Testis (tissue), 5 donors: ENCODE measurements at places on chromosomes 7 and 10. TPM values are rescaled to one million over a fixed set of nuclear protein-coding genes. Genes with fewer than 3 reads are reported as not detected.

GRCh38 chr10:127949831-127950230 is 42.9 kb downstream of the PTPRE start:
- no peak for DNase-seq

GRCh38 chr10:11587722-11588259 is 23.7 kb downstream of the USP6NL start:
- no peak for DNase-seq

DNA sequence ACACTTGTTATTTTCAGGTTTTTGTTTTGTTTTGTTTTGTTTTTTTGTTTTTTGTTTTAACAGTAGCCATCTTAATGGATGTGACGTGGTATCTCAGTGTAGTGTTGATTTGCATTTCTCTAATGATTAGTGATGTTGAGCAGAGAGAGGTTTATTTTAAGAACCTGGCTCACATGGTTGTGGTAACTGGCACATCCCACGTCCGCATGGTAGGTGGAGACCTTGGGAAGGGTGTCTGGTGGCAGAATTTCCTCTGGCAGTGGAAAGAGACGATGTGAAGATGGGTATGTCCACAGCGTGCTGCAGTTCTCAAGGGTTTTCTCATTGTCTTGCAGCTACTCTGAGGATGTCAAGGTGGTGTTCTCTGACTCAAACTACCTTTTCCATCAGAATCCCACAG is 252.2 kb downstream of the GALNT17 start:
- DNase-seq = no peak

DNA sequence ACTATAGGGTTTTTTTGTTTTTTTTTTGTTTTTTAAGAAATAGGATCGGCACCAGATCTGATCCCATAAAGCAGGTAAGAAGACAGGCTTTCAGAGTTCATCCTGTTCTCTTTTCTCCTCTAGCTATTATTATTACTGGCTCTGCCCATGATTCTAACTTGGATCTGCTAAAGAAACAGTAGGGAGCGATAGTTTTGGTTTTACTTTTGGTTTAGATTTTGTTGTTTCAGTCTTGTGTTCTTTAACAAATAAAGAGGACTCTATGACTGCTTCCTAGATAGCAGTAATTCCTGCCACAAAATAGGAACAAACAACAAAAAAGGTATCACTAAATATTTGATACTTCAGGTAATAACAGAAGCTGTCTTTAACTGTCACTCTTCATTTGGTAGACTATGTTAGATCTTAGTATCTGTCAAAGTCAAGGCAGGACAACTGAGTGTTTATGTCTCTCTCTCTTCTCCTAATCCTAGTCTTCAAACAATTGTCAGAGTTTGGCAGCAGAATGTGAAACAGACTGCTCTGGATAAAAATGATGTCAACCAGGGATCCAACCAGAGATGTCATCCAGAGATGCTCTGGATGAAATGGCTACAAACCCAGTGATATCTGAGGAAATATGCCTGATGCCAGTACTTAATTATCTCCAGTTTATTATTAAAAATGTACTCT is 99.8 kb downstream of the KMT2C start:
- DNase-seq = no peak

SUPV3L1 gene
- 62.8 TPM for total RNA-seq

SLC13A4 gene
- 33.0 TPM for total RNA-seq

CTAGE4 gene
- total RNA-seq = 13.1 TPM

GRCh38 chr7:73507556-73507955 is 14.5 kb downstream of the BAZ1B start:
- no peak for DNase-seq

NPSR1 gene
- 0.25 TPM for total RNA-seq

- no peak for DNase-seq
Measured at GRCh38 chr7:42283553-42283952, 46.5 kb upstream of the GLI3 start.

DNA sequence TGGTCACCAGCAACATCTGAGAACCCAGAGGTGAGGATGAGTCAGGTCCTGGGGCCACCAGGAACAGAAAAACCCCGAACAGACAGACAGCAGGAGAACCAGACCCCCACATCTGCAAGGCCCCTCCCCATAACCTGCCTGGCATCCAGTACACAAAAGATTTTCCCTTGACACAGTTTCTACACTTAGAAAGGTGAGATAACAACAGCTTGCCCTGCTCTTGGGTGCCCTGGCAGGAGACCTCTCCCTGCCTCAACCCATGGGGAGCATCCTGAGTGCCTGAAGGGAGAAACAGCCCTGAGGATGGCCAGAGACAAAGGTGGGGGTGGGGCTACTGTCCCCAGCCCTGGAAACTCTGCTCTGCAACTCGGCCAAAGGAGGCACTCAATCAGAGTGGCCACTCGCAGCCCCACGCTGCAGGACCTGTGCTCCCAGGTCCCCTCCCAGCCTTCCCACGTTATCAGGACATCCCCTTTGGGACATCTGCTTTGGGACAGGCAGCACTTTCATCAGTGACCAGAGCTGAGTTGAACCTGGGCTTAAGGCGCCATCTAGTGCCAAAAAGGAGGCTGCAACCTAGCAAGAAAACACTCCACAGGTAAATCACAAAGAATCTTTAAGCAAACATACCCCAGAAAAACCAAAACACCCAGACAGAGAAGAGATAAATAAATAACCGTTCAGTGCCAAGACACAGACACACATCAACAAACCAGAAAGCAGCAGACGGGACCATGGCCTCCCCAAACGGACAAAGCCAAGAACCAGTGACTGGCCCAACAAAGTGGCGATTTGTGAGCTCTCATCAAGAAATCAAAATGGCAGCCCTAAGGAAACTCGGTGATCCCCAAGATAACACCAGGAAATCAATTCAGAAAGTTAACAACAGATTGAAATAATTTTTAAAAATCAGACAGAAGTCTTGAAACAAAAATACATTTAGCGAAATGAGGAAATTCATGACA is 233.7 kb downstream of the PTPRN2 start:
- DNase-seq = peak; percentile 42

TUBB8 gene
- 0.63 TPM for total RNA-seq

DNA sequence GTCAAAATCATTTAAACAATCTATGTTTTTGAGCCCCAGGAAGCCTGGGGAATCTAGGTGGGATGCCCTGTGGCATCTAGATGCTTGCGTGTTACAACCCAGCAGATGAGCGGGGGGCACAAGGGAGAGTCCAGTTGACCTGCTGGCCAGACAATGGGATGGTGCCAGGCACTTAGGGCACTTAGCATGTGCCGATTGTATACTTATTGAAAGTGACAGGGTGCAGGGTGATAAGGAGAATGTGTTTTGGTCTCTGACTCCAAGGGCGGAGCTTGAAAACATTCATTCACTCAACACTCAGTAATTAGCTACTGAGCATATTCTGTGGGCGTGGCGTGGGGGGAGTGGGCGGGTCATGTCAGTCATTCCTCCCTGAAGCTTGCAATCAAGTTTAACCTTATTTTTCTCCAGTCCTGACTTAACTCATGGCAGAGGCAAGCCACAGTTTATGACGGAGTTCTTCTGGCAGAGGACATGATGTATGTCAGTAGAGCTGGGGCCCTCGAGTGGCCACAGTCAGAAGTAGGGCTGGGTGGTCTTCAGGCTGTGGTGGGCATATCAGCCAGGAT is 115.1 kb downstream of the PRKCQ start:
- no peak for DNase-seq

COL26A1 gene
- 0.94 TPM for total RNA-seq

DNA sequence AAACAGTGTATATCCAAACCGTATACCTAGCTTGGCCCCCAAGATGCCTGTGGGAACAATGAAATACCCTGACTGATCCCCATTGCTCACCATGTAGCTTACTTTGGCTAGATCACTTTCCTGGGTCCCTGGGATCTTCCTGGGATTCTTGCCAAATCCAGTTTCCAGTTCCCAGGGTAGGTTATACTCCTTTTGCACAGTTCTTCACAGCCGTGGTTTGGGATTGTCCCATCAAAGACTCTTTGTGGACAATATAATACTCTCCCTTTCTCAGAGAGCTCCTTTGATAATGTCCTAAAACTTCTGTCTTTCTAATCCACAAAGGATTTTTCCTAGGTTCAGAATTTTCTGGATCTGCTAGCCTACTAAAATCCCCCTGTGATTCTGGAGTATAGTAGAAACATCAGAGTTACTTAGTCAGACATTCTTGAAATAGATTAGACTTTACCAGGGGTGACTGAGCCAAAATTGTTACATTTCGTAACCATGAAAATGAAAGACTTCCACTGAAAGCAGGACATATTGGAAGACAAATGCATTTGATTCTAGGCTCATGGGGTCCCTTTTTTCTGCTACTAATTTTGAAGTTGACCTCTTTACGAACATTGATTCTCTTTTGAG is 388.3 kb upstream of the ETV1 start:
- DNase-seq = no peak

CPEB3 gene
- total RNA-seq = 19.4 TPM

NT5C2 gene
- 105 TPM for total RNA-seq

TBC1D12 gene
- total RNA-seq = 19.4 TPM

GRCh38 chr7:135672560-135673359 is 10.4 kb downstream of the STMP1 start:
- DNase-seq = peak; percentile 65

- no peak for DNase-seq
Measured at GRCh38 chr10:77881636-77882035, 44.9 kb downstream of the DLG5 start.

DNA sequence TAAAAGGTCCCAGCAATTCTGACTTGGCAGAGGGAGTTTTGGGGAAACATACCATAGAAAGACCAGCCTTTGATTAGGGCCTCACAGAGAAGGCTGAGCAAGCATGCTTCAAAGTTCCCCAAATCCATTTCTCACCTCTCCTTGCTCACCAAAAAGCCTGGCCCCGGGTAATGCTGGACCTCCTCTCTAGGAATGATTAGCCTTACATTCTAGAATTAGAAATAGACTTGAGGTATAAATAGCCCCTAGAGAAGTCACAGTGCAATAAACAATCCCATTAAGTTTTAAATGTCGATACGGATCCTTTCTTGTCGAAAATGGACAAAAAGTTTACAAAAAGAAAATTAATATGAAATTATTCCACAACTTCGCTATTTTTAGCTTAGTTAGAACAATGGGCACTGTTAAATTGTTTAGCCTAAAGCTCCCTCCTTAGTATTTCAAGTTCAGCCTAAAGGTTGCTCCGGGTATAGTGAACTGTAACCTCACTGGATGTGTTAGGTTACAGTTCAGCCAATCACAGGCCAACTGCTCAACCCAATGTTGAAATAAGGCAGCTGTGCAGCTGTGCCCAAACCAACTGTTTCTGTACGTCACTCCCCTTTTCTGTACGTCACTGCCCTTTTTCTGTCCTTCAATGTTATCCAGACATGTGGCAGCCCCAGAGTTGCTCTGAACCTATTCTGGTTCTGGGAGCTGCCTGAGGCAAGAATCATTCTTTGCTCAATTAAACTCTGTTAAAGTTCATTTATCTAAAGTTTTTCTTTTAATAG is 7.9 kb upstream of the GSDME start:
- DNase-seq = no peak

GRCh38 chr10:84837877-84838276 is 509.5 kb downstream of the CCSER2 start:
- peak; percentile 61 for DNase-seq

DNA sequence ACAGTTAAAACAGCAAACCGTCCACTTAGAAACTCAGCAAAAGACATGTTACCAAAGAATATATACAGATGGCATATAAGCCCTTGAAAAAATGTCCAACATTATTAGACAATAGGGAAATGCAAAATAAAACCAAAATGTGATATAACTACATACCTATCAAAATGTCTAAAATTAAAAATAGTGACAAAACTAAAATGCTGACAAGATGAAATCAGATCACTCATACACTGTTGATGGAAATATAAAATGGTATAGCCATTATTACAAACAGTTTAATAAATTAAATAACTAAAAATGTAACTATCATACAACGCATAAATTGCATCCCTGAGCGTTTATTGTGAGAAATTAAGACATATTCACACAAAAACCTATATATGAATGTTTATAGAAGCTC is 939.7 kb upstream of the ZWINT start:
- no peak for DNase-seq

DNA sequence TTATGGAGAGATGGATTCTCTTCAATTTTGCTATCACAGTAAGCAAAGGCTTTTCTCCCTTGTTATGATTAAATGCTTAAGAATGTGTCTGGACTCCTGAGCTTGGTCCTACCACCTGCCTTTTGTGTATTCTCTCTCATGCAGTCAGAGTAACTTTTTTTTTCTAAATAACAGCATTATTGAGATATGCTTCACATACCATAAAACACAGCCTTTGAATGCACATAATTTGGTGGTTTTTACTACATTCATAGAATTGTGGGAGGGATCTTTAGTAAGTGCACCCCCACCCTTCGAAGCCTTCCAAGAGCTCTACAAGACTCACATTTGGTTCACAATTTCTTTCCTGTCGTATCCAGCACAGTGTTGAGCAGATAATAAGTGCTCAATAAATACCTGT is 175.5 kb downstream of the ADAM12 start:
- DNase-seq = no peak

TTYH3 gene
- total RNA-seq = 69.9 TPM

SPDYE9 gene
- total RNA-seq = 7.3 TPM

CCDC136 gene
- 553 TPM for total RNA-seq

GRCh38 chr7:18626717-18627116 is 131.2 kb downstream of the HDAC9 start:
- no peak for DNase-seq

DNA sequence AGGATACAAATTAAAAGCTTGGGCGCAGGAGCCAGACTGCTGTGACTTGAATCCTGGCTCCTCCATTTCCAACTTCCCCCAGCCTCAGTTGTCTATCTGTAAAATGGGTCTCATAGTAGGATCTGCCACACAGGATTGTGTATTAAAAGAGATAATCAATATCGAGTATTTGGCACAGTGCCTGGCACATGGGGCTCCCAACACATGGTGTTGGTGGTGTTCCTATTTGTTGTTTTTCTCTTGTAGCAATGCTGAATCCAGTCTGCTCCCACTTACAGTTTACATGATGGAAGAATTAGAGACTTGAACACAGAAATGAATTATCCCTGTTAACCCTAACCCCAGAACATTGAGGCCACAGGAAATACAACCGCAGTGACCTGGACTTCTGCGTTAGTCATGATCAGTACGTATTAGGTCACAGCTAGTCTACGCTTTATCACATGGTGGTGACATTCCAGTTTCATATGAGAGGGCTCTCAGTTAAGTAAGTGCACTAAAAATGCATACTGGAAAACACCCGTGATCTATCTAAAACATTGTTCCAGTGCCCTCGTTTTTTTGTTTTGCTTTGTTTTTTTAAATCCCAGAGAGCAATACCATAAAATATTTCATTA is 169.5 kb upstream of the KLF14 start:
- DNase-seq = no peak

- DNase-seq = no peak
Measured at GRCh38 chr10:30840395-30841050, 191.1 kb downstream of the ZNF438 start.

ZC3HAV1L gene
- total RNA-seq = 22.4 TPM

NOS3 gene
- 25.0 TPM for total RNA-seq

PTPRN2 gene
- total RNA-seq = 10.8 TPM
